Right renal cortex interstitium (tissue), 3 donors: ENCODE measurements at places on chromosomes 2 and 18.

GRCh38 chr2:239329284-239329971 is 71.4 kb downstream of the HDAC4 start:
- DNase-seq = no peak

- DNase-seq = no peak
These were observed 10.7 kb downstream of the ZEB2 start for GRCh38 chr2:144509001-144509878.

GRCh38 chr18:51522821-51523220 is 325.3 kb upstream of the MEX3C start:
- no peak for DNase-seq

- no peak for DNase-seq
These were observed 36.0 kb downstream of the LONRF2 start for GRCh38 chr2:100286318-100286717.

GRCh38 chr18:38961880-38962279 is 1396.3 kb upstream of the CELF4 start:
- DNase-seq = no peak

- no peak for DNase-seq
These were observed 84.8 kb downstream of the ACAA2 start for GRCh38 chr18:49728542-49728941.

DNA sequence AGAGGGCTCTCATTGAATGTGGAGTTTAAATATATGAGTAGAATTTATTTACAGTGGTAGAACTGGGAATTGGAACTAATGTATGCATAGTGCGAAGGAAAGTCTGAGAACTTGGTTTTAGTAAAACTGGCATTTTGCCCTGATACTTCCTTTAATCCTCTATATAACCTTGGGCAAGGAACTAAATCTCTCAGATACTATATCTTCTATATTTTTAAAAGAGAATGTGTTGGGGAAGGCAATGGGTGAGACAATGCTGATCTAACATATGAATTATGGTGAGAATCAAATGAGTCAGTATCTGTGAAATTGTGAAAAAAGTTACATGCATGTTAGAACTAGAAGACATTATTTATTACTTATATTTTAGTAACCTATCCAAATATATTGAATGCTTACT is 2109.4 kb upstream of the PIK3C3 start:
- DNase-seq = no peak

DNA sequence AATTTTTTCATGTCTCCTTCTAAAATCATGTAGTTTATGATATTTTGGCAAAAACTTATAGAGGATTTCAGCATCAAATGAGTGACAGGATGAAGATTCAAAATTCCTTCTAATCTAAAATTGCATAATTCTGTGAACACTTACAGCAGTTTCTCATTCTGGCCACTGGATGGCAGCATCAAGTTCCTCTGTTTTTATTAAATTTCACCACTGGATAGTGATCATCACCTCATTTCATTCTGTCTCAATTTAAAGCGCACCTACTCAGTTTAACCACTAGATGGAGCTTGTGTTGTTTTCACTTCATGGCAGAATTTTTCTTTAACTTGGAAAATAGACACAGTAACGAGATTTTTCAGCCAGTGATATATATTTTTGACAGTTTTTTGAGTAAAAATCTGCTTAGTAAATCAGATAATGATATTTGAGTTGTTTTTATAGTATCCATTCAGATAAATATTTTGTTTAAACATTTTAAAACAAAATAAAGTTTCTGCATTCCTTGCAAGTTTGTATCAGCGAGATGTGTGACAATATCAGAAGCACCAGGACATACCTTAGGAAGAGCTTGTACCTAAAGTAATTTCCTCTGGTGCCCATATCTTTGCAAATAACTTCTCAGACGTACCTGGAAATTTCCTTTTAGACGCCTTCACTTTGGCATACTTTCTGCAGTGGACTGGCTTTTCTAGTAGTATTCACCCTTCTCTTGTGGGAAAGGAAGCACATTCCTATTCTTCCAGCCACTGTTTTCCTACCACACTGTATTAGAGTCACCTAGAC is 94.7 kb upstream of the ARHGAP15 start:
- peak; percentile 64 for DNase-seq

DNA sequence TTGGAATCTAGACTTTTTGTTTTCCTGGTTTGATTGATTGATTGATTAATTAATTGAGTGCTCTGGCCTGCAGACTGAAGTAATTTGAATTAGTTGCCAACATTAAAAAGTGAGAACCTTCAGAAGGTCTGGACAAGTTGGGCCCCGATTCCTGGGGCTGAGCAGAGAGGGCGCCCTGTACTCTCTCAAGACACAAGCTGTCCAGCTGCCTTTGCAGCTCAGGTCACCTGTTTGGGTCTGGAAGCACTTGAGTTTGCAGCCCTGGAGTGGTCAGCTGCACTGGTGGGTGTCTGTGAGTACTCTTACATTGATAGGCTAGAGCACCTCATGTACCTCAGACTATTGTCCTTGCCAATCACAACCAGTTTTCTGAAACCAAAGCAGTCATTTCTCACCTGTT is 22.7 kb upstream of the CELF4 start:
- DNase-seq = no peak

DNA sequence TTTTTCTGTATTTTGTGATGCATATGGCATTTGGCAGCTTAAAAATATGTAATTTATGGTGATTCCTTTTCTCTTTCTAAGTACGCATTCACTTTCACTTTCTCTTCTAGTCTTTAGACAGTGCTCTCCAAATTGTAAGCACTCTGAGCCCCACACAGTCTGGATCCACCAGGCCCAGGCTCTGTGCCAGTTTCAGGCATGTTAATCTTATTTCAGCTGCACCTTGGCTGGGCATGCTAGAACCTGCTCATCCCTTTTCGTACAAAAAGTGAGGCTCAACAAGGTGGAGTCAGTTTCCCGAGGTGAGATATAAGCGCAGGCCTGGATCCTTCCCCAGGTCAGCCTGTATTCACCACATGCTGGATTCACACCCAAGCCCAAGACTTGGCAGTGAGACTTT is 203.9 kb downstream of the MTX2 start:
- DNase-seq = no peak

- no peak for DNase-seq
These were observed 15.2 kb downstream of the M1AP start for GRCh38 chr2:74632939-74633312.

DNA sequence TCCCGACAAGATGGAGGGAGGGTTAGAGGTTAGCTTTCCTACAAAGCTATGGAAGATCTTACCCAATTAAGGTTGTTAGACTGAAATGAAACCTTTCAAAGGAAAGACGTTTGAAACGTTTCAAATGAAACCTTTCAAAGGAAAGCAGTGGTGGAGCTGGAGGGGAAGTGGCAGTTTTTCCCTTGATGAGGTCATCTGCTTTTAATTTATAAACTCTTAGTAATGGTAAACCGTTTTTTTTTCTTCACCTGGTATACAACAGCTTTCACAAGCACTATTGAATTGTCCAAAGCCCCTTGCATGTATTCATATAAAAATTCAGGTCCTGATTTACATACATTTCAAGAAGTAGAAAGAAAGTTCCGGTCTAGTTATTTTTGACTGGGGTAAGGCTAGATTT is 7.4 kb downstream of the PMAIP1 start:
- DNase-seq = no peak

DNA sequence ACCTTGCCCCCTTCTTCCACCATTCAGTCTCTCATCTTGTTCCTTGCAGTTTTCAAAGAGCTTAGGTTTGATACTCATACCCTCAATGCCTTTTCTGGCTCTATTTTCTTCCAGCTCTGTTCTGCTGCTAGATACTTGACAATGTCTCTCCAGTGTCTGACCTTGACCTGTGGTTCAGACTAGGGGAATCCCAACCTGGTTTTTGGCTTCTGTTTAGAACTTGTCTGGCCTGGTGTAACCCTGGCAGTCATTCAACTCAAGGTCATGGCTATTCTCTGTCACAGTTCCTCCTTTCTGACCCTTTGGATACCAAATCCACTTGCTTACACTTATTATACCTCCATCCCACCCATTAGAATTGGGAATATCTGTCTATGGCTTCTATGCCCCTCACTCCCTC is 31.8 kb upstream of the IMP4 start:
- no peak for DNase-seq

DNA sequence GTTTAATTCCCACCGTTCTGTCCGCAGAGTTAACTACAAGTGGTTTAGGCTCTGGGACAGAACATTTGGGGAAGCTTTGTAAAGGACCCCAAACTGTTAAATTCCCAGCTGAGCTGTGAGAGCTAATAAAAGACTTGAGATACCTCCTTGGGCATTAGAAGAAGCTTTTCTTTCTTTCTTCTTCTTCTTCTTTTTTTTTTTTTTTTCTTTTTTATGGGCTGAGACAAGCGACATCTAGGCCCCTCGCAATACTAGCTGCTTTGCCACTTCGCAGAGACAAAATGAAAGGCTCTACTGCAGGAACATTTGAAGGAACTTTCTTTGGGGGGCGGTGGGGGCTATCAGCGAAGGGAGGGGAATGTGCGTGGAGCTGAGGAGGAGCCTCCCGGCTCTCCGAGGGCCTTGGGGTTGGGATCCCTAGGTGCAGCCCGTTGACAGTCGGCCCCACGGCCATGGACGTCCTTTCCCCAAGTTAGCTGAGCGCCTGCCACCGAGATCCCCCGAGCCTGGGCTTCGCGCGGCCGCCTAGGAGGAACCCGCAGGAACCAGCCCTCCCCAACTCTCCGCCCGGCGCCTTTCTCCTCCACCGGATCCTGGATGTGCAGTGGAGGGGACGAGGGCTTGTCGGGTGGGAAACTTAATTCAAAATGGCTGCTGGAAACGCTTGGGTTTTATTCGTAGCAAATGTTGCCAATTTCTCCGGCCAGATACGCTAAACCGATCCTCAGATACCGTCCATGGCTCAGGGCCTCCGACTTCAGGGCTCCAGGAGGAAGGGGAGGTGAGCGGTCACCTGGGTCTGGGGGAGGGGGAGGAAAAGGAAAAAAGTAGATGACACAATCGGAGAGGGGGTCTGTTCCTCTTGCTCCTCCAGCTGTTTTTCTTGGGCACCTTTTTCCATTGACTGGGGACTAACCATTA is 4.2 kb downstream of the MEIS1 start:
- DNase-seq = no peak

DNA sequence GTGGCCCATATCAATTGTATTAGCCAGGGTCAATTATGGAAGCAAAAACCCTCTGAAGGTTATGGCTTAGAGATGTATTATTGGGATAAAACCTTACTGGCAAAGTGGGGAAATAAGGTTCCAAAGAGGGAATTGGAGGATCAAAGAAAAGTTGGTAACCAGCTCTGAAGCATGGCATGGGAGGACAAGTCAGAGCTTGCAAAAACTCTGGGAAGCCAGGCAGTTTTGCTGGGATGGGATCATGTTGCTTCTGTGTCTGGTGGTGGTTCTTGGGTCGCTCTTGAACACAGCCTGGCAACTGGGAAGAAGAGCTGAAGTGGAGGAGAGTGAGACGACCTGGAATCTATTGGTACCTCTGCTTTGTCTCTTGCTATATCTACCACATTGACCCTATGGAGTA is 162.6 kb downstream of the PMAIP1 start:
- DNase-seq = no peak

GRCh38 chr2:164257742-164258141 is 363.5 kb downstream of the GRB14 start:
- no peak for DNase-seq

- DNase-seq = no peak
These were observed 38.7 kb downstream of the RPL37A start for GRCh38 chr2:216537366-216537765.

GRCh38 chr2:232521959-232522622 is 1.9 kb downstream of the PRSS56 start:
- no peak for DNase-seq

- no peak for DNase-seq
These were observed 61.1 kb downstream of the MEIS1 start for GRCh38 chr2:66495788-66496640.

DNA sequence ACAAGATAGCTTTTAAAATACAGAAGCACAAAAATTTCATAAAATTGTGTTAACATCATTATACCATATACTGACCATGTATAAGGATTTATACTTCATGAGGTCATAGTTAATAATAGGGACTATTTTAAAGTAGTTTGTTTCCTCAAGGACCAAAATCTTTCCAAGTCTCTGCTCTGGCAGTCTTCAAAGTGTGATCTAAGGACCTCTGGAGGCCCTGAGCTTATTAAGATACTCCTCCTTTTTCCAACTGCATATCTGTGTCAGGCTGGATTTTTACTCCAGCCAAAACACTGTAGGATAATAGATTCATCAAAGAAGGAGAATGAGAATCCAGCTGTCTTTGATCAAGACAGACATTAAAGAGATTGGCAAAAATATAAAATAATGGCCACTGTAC is 1.7 kb upstream of the SCYGR2 start:
- DNase-seq = no peak

- no peak for DNase-seq
These were observed 145.2 kb upstream of the TPO start for GRCh38 chr2:1268034-1268433.

GRCh38 chr2:197322724-197323720 is 12.4 kb upstream of the ANKRD44 start:
- no peak for DNase-seq

- DNase-seq = no peak
These were observed 23.7 kb downstream of the CRACDL start for GRCh38 chr2:98912221-98912851.

DNA sequence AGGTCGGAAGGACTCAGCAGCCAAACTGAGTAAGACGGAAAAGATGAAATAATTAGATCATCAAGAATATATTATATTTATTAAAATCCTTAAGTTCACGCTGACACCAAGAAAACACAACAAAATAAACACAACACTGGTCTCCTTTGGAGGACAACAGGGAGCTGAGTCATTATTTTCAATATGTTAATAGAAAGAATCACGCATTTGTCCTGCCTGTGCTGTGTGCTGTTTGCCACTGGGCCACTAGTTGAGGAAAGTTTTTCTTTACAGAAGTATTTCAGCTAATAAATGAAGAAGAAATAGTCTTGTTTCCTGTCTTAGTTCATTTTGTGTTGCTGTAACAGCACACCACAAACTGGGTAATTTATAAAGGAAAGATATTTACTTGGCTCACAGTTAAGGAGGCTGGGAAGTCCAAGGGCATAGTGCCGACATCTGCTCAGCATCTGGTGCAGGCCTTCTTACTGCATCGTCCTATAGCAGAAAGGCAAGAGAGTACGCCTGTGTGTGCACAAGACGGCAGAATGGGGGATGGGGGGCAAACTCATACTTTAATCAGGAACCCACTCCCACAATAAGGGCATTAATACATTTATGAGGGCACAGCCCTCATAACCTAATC is 88.0 kb downstream of the TCF7L1 start:
- no peak for DNase-seq

DNA sequence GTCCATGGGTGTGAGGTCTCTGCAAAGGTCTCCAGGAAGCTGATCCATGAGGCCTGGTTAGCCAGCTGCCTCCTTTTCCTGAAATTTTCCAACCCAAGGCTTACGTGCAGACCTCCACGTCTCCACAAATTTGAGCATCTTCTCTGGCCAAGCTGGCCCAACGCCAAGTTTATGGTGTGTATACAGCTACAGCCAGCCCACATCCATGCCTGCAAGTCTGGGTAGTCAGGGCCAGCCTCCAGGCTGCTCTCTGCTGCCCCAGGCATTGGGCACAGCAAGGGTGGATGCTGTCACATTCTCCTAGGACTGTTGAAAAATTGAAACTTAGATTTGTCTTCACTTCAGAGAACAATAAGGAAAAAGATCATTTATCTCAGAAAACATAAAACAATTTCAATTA is 525.5 kb upstream of the CHAC2 start:
- DNase-seq = no peak
